NCI-H460 (cell line): ENCODE measurements at places on chromosomes 1 and 21. TPM values are rescaled to one million over a fixed set of nuclear protein-coding genes. Genes with fewer than 3 reads are reported as not detected.
A peak's percentile ranks its signal among the peaks of the same experiment; 100 is the strongest.

The BRDT gene
- not detected in 2 replicates for total RNA-seq

The ITGB2 gene
- 0.84 and 0.92 TPM in 2 replicates for total RNA-seq

The SOAT1 gene
- 14.4 and 22.8 TPM in 2 replicates for total RNA-seq

The SLC22A15 gene
- total RNA-seq: 0.14 and 0.42 TPM in 2 replicates

The CASQ1 gene
- total RNA-seq: not detected in 2 replicates

The LAPTM5 gene
- not detected in 2 replicates for total RNA-seq

DNA sequence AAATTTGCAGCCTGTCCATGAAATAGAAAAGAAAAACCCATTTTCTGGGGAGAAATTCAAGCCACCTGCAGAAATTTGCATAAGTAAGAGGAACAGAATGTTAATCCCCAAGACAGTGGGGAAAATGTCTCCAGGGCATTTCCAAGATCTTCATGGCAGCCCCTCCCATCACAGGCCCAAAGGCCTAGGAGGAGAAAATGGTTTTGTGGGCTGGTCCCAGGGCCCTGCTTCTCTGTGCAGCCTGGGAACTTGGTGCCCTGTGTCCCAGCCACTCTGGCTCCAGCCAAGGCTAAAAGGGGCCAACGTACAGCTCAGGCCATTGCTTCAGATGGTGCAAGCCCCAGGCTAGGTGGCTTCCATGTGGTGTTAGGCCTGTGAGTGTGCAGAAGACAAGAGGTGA, 155.6 kb downstream of the PRDM2 start:
- no peak for DNase-seq

DNA sequence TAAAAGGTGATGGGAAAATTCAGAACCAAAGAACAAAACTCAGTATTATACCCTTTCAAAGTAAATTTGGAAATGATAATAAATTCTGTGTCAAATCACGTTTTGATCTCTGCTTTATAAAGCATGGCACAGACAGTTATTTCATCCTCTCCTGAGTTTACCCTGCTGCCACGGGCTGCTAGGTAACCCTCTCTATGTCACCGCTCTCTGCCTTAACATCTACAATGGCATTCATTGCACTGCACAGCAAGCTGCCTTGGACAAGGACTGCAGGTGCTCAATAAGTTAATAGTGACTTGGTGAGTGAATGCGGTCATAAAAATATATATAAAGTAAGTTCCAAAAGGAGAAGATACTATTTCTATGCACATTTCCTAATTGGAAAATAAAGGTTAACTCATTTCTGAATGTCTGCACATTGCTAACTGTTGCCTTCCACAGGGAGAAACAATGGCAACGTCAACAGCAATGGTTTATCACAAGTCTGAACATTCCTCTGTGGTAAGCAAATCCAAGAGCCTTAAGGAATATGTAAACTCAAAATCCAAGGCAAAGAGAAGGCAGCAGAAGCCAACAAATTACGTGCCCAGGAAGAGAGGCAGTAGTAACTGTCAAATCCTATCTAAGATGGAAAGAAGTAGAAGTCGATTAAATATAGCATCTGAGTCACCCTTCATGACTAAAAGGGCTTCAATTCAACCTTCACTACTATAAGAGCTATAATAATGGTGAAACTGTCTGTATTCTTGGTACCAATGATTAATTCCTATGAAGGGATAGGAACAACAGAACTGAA, 19.4 kb downstream of the FYB2 start:
- no peak for DNase-seq

DNA sequence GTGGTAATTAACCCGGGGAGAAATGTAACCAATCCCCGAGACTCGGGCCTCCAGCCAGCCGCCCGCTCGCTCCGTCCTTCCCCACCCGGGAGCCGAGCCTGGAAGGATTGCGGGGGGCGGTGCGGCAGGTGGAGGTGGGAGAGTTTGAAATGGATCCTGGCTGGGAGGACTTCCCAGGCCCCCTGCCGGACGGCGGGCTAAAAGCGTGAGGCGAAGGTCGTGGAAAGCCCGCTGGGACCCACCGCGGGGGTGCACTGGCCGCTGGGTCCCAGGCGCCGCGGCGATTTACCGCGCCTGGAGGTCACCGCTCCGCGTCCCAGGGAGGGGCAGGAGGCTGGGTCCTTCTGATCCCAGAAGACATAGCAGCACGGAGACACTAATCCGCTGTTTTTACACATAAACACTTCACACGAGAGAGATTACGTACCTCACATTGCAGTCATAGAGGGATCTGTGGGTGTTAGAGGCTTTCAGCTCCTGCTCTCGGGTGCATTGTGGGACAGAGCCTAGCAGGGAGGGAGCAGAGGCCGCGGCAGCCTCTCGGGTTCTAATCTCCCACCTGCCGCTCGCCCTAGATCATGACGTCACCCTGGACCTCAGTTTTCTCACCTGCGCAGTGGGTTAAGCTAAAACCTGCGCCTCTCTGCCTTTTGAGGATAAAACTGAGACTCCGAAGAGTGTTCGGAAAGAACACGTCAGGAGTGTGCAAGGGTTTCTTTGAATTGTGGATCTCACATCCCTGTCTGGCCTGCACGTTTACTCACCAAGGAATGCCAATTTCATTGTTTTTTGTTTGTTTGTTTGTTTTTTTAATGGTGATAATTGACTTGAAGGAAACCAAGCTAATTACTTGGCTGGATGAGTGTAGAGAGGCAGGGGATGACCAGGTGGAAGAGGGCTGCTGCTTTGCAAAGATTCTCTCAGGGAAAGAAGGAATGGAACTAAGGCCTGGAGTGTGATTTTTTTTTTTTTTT, 17.1 kb upstream of the TMEM9 start:
- DNase-seq: peak; percentile 97

GRCh38 chr1:113534875-113535274, 144.6 kb downstream of the MAGI3 start:
- DNase-seq: no peak

DNA sequence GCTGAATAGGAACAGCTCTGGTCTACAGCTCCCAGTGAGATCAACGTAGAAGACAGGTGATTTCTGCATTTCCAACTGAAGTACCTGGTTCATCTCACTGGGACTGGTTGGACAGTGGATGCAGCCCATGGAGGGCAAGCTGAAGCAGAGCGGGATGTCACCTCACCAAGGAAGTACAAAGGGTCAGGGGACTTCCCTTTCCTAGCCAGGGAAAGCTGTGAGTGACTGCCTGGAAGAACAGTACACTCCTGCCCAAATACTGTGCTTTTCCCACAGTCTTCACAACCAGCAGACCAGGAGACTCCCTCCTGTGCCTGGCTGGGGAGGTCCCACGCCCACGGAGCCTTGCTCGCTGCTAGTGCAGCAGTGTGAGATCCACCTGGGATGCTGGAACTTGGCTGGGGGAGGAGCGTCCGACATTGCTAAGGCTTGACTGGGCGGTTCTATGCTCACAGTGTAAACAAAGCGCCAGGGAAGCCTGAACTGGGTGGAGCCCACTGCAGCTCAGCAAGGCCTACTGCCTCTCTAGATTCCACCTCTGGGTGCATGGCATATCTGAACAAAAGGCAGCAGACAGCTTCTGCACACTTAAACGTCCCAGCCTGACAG, 14.7 kb downstream of the CR1L start:
- peak; percentile 26 for DNase-seq

DNA sequence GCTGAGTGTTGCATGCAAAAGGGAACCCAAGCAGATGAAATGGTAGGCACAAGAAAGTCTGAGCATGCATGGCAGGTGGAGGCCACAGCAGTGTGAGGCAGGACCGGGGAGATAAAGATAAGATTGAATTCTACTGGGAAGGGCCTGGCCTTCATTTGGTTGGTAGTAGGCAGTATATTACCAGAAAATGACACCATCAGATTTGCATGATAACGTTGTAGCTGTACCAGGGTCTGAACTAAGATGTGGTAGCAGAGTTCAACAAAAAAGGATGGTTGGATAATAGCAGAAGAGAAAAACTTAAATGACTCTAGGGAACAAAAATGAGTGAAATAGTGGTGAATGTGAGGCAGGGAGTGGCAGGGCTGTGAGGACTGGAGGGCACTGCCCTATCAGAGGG, 75.6 kb upstream of the DNAJC6 start:
- no peak for DNase-seq

DNA sequence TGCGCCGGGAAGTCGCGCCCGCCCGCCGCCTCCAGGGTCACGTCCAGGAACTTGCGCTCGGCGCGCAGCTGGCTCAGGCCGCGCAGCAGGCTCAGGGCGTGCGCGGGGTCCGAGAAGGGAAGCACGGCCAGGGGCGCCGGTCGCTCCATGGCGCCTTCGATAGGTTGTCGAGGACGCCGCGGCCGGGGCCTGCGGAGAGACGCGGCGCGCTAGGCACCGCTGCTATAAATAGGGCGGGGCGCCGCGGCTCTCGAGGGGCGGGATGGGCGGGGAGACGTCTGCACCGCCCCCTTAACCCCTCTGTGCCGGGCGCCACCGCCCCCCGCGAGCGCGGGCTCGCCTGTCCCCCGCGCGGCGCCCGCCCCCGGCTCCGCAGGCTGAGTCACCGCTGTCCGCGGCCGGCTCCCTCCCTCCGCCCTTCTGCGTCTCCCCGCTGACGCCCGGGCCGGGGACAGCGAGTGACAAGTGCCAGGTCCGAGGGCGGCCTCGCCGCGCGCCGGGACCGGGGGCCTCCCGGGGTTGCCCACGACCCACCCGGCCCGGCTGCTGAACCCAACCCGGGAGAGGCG, at the start of gene KLHL21:
KLHL21 (minus strand) TSS at position 201 of the 569 bp plus-strand sequence; CDS start at position 149, 52 bp downstream.
- peak; percentile 77 for DNase-seq

- DNase-seq: no peak
Measured at GRCh38 chr1:154499446-154499845, 2.6 kb upstream of the TDRD10 start.

- no peak for DNase-seq
Measured at GRCh38 chr1:242447689-242448088, 76.8 kb downstream of the PLD5 start.

DNA sequence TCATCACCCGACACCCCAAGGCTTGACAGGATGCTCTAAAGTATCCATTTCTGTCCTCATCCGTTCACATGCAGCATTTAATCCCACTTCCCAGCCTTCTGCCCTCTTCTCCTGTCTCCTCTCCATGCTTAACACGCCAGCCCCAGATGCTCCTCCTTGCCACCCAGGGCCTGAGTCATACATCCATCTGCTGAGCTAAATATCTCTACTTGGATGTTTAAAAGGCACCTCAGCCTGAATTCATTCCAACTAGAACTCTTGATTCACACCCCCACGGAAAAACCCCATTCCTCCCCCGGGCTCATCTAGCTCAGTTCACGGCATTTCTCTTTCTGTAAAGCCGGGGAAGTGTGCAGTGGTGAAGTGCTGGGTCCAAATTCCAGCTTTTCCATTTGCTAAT, 27.7 kb downstream of the TEX35 start:
- no peak for DNase-seq

- no peak for DNase-seq
Measured at GRCh38 chr1:61344696-61345095, 262.3 kb downstream of the NFIA start.

- no peak for DNase-seq
Measured at GRCh38 chr1:79811173-79811572, 804.6 kb upstream of the ADGRL4 start.

GRCh38 chr21:14046401-14046800, 164.4 kb downstream of the LIPI start:
- no peak for DNase-seq

- no peak for DNase-seq
Measured at GRCh38 chr21:33871171-33871570, 44.4 kb downstream of the ATP5PO start.
